ENCODE measurements at places on chromosomes 11 and 22. TPM values are rescaled to one million over a fixed set of nuclear protein-coding genes. Genes with fewer than 3 reads are reported as not detected.

The INPP5J gene
- total RNA-seq: 2.7 TPM

The OR4D10 gene
- total RNA-seq: not detected

The IGSF9B gene
- total RNA-seq: 86.7 TPM

The PHOX2A gene
- not detected for total RNA-seq

The PLAAT5 gene
- total RNA-seq: 2.7 TPM

The OR52J3 gene
- total RNA-seq: not detected

The TSG101 gene
- total RNA-seq: 108 TPM

The KRTAP5-11 gene
- total RNA-seq: not detected

The LMNTD2 gene
- 0.33 TPM for total RNA-seq

The TIMP3 gene
- 237 TPM for total RNA-seq

The MAPK8IP2 gene
- 22.7 TPM for total RNA-seq

The OR52H1 gene
- total RNA-seq: 0.66 TPM

The DRD4 gene
- 1.2 TPM for total RNA-seq

The TRIM48 gene
- not detected for total RNA-seq

The ZDHHC8 gene
- total RNA-seq: 42.6 TPM

The SNX32 gene
- 3.1 TPM for total RNA-seq

The C11orf16 gene
- not detected for total RNA-seq

The DDX25 gene
- 5.6 TPM for total RNA-seq

The TTC28 gene
- 140 TPM for total RNA-seq

The YPEL4 gene
- 3.5 TPM for total RNA-seq

The KRTAP5-10 gene
- total RNA-seq: not detected

The CD82 gene
- total RNA-seq: 31.1 TPM

The GLYATL1 gene
- 5.0 TPM for total RNA-seq

The HEPHL1 gene
- not detected for total RNA-seq

The TRIM77 gene
- total RNA-seq: not detected

The PANX2 gene
- 2.4 TPM for total RNA-seq

The MMP13 gene
- total RNA-seq: not detected

The MS4A6E gene
- total RNA-seq: not detected

The ANO3 gene
- 0.99 TPM for total RNA-seq

The TRIM49 gene
- total RNA-seq: not detected

The APOA4 gene
- total RNA-seq: not detected

The SLC22A9 gene
- total RNA-seq: not detected

The SPI1 gene
- 5.4 TPM for total RNA-seq

The MS4A3 gene
- total RNA-seq: 2.3 TPM

The TRIM34 gene
- total RNA-seq: 5.4 TPM

The FSHB gene
- not detected for total RNA-seq

The NAP1L4 gene
- 232 TPM for total RNA-seq

The ZNF280B gene
- total RNA-seq: 3.2 TPM

The RAB36 gene
- 8.3 TPM for total RNA-seq

The F2 gene
- not detected for total RNA-seq

The RAG2 gene
- 0.49 TPM for total RNA-seq

The TRPM5 gene
- 0.11 TPM for total RNA-seq

The MUC5AC gene
- total RNA-seq: 0.16 TPM

The SCUBE1 gene
- 17.4 TPM for total RNA-seq

The OR5A1 gene
- not detected for total RNA-seq

The KDM2A gene
- total RNA-seq: 121 TPM

The SYT7 gene
- 27.4 TPM for total RNA-seq

The RIMBP3B gene
- 0.60 TPM for total RNA-seq
